Activated T-helper 2 cell treated with anti-CD3 and anti-CD28 coated beads, Interferon-gamma antibody, Interleukin-2, Interleukin-4, amounts not matched to agents 10 μg/mL and 5 μg/mL and 100 μg/mL, durations not matched to agents 14 hours and 24 hours and 36 hours (primary cell): ENCODE measurements at places on chromosomes 12 and 14. TPM values are rescaled to one million over a fixed set of nuclear protein-coding genes. Genes with fewer than 3 reads are reported as not detected.

DNA sequence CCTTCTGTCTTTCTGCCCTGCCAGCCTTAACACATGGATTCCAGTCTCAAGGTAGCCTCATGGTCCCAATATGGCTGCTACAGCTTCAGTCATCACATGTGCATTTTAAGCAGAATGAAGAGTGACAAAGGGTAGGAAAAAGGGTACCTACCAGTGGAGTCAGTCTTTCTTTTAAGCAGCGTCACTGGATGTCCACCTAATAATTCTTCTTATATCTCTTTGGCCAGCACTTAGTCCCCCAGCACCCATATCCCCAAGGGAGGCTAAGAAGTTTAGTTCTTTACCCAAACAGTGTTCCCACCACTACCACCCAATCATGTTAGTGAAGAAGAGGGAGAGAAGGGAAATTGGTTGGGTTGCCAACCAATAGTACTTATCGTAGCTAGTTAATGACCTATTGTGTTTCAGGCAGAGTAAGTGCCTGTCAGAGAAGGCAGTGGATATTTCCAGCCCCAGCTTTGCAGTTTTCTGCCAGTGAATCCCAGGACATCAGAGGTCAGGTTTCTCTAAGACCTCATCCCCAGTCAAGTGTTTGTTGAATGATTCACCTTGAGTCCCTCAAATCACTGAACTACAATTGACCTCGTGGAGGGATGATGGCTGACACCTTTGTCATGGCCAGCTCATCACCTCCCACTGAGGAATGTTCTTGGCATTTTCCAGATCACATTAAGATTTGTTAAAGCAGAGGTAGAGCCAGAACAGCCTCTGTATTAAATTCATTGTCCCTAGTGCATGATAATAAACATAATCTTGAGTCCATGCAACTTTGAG, 250.9 kb upstream of the CRY1 start:
- peaks cover 29% of the 10 kb centered on the region for H3K4me1 ChIP-seq
- H3K36me3 ChIP-seq, result peaks cover 44% of the 10 kb centered on the region
- H3K27ac ChIP-seq, result no peak overlapping the region
- DNase-seq, result no peak
- H3K4me3 ChIP-seq, result no peak overlapping the region
- H3K27me3 ChIP-seq, result no peaks in the 10 kb centered on the region

The GDF3 gene
- total RNA-seq, result not detected in 2 replicates

The METTL3 gene
- 76.7 and 80.5 TPM in 2 replicates for total RNA-seq

GRCh38 chr12:130970908-130971233, 17.2 kb downstream of the ADGRD1 start:
- no peak overlapping the region for H3K4me3 ChIP-seq
- H3K4me1 ChIP-seq, result no peaks in the 10 kb centered on the region
- no peak overlapping the region for H3K27ac ChIP-seq
- no peak for DNase-seq
- H3K36me3 ChIP-seq, result no peaks in the 10 kb centered on the region
- H3K27me3 ChIP-seq, result peaks cover 2% of the 10 kb centered on the region

GRCh38 chr14:100271247-100271939, 32.4 kb downstream of the YY1 start:
- H3K4me1 ChIP-seq, result peaks cover 32% of the 10 kb centered on the region
- peaks cover 35% of the 10 kb centered on the region for H3K36me3 ChIP-seq
- no peaks in the 10 kb centered on the region for H3K27me3 ChIP-seq
- DNase-seq, result no peak

DNA sequence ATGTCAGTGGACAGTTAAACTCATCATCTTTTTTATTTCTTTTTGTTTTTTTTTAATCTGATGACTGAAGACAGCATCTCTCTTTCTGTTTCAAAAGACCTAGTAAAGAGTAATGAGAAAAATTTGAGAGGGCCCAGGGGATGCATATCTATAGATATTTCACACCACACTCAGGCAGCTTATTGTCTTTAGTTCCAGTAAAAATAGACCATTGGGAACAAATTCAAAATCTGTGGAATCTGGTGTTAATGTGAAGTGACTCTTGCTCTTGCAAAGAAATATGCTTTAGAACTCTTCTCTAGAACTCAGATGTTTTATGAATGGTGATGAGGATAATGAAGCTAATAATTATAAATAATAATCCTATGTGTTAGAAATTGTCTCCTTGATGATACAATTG, 214.5 kb upstream of the ATP2B1 start:
- H3K27me3 ChIP-seq, result peaks cover 6% of the 10 kb centered on the region
- H3K27ac ChIP-seq, result no peak overlapping the region
- H3K4me3 ChIP-seq, result no peak overlapping the region
- H3K36me3 ChIP-seq, result no peaks in the 10 kb centered on the region

The MYF6 gene
- total RNA-seq, result not detected in 2 replicates

The RNFT2 gene
- 11.0 and 14.4 TPM in 2 replicates for total RNA-seq

DNA sequence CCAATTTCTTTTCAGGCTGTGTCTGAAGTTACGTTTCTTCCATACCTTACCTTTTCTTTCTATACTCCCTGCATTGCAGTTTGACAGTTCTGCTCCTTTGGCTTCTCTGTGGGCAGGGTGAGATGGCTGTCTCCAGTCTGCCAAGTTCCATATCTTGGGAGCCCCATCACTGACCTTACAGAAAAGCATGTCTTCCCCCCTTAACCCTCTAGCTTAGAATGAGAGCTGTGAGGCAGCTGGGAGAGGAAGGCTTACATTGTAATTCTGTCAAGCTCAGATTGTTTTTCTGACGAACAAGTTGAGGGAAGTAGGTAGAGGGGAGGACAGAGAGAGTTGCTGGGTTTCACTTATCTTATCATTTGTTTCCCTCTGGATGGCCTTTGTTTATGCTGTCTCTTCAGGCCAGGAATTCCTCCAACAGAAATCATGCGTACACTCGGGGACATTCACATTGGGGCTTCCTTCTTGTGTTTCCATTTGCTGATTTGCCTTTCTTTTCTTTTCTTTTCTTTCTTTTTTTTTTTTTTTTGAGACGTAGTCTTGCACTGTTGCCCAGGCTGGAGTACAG, 9.3 kb downstream of the DAAM1 start:
- H3K4me1 ChIP-seq, result peaks cover 10% of the 10 kb centered on the region
- no peaks in the 10 kb centered on the region for H3K36me3 ChIP-seq
- no peak overlapping the region for H3K27ac ChIP-seq
- DNase-seq, result no peak

The PRH2 gene
- total RNA-seq, result not detected in 2 replicates

DNA sequence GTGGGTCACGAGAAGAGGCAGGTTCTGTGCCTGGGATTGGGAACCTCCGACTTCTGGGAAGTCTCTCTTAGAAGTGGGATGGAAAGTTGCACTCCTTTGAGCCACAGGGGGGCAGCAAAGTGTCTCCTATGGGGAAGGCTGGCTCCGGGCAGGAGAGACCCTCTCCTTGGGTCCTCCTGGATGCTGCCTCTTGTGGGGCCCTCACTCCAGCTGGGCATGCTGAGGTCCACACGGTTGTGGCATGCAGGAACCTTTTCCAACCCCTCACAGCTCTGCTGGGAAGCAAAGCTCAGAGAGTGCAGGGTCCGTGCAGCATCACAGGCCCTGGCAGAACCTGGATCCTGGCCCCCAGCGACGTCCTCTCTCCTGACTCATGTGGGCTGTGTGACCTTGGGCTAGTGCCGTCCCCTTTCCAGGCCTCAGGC, 17.4 kb downstream of the SDSL start:
- H3K4me1 ChIP-seq, result no peaks in the 10 kb centered on the region
- DNase-seq, result no peak
- H3K27ac ChIP-seq, result no peak overlapping the region
- H3K4me3 ChIP-seq, result no peak overlapping the region
- no peaks in the 10 kb centered on the region for H3K36me3 ChIP-seq

DNA sequence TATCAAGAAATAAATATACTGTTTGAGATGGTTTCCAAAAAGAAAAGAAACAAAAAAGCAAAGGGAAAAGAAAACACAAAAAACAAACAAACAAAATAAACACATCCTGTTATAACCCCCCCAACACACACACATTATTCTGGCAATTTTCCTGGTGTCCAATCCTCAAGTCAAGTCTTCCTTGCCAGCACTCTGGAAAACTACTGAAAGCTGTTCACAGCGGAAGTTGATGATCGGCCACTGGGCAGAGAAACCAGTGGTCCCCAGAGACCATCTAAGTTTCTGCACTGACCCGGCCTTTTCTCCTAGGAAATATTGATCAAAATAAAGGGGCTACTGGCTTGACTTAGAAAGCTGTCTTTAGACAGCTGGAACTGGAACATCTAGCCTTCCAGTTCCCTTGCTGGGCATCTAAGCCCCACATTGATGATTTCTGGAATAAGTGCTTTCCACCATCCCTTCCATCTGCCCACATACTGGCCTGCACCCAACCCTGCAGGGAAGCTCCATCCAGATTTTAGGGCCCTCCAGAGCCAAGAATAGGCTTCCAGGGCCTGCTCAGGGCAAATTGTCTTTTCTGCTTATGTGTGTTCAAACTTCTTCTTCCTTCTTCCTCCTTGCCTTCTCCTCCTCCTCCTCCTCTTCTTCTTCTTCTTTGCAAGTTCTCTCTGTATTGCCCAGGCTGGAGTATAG, 11.6 kb upstream of the PPP1CC start:
- H3K27ac ChIP-seq, result no peak overlapping the region
- DNase-seq, result no peak
- peaks cover 3% of the 10 kb centered on the region for H3K4me1 ChIP-seq
- no peaks in the 10 kb centered on the region for H3K36me3 ChIP-seq

GRCh38 chr12:106074706-106075392, 63.9 kb downstream of the NUAK1 start:
- H3K4me1 ChIP-seq, result peaks cover 10% of the 10 kb centered on the region
- no peak overlapping the region for H3K4me3 ChIP-seq
- peaks cover 31% of the 10 kb centered on the region for H3K27me3 ChIP-seq
- DNase-seq, result no peak
- H3K36me3 ChIP-seq, result no peaks in the 10 kb centered on the region
- H3K27ac ChIP-seq, result no peak overlapping the region

The PLCZ1 gene
- not detected in 2 replicates for total RNA-seq

The BDKRB2 gene
- not detected in 2 replicates for total RNA-seq

The ATP2B1 gene
- 19.0 and 21.0 TPM in 2 replicates for total RNA-seq

GRCh38 chr14:51596488-51597117, 55.1 kb upstream of the FRMD6 start:
- no peak for DNase-seq
- peaks cover 28% of the 10 kb centered on the region for H3K27me3 ChIP-seq
- H3K4me3 ChIP-seq, result no peak overlapping the region
- peaks cover 3% of the 10 kb centered on the region for H3K4me1 ChIP-seq
- H3K27ac ChIP-seq, result no peak overlapping the region

The MMP17 gene
- 0.25 and 0.62 TPM in 2 replicates for total RNA-seq

DNA sequence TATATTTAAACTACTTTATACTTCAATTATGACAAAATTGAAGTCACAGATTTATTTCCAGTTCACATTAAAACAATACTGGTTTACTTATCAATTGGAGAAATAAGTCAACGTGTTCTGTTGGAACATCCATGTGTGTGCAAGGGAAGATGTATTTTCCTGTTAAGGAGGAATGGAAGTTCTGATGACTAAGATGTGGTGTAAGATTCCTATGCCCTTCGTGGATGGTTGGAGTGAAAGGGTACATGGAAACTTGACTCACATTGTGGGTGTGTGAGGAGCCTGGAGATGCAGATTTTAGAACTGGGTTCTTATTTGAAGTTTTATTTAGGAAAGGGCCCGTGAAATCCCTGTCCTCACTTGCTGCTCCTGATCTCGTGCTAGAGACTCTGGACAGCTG, 95.3 kb downstream of the CATSPERB start:
- peaks cover 2% of the 10 kb centered on the region for H3K27me3 ChIP-seq
- H3K4me3 ChIP-seq, result no peak overlapping the region
- H3K36me3 ChIP-seq, result no peaks in the 10 kb centered on the region
- H3K27ac ChIP-seq, result no peak overlapping the region

The ADCY4 gene
- 1.5 and 2.3 TPM in 2 replicates for total RNA-seq

GRCh38 chr12:84172823-84173424, 739.7 kb downstream of the SLC6A15 start:
- no peaks in the 10 kb centered on the region for H3K27me3 ChIP-seq
- no peaks in the 10 kb centered on the region for H3K36me3 ChIP-seq
- no peak overlapping the region for H3K27ac ChIP-seq
- no peaks in the 10 kb centered on the region for H3K4me1 ChIP-seq
- H3K4me3 ChIP-seq, result no peak overlapping the region

DNA sequence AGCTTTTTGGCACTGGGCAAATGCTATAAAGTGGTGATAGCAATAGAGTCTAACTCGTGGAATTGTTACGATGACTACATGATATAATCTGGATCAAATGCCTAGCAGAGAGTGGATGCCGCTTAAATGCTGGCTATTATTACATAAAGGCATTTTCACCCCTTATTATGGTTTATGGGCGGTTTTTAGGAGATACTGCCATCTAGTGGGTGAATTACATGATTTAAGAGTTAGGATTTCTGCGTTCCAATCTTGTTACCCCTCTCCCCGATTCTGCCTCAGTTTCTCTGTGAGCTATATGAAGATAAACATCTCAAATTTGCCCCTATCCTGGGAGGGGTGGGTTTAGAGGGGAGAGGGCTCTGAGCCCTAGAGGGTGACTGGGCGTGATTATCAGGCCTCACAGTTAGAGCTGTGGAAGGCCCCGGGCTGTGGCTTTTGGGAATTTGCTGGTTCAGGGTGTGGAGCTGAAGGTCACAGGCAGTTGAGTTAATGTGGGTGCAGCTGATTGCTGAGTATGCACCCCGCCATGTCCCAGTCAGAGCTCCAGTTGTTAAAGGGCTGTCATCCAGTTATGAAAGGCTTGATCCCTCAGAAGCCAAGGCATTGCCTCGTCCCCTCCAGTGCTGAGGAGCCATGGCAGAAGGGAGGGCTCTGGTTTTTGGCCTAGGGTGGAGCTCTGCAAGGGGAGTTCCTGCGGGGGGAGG, 14.4 kb downstream of the CLSTN3 start:
- DNase-seq, result no peak
- H3K4me3 ChIP-seq, result no peak overlapping the region
- no peak overlapping the region for H3K27ac ChIP-seq
- H3K27me3 ChIP-seq, result no peaks in the 10 kb centered on the region

DNA sequence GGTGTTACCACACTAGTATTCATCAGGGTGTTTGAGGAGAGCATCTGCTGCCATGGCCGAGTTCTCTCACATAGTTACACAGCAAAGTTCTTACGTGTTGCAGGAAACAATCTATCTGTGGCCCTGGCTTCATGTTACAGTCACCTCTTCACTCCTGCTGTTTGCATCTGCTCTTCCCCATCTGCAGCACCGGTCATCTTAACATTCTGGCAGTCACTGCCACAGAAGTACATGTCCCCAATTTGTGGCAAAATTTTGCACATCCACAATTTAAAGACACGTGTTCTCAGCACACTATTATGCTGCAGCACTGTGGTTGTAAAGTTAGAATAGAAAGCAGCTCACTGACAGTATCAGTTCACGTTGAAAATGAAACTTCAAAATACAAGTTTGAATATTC, 23.2 kb downstream of the MAPK1IP1L start:
- peaks cover 31% of the 10 kb centered on the region for H3K4me1 ChIP-seq
- no peak for DNase-seq
- peaks cover 16% of the 10 kb centered on the region for H3K36me3 ChIP-seq
- peak overlapping the region; percentile 30 for H3K4me3 ChIP-seq
- no peaks in the 10 kb centered on the region for H3K27me3 ChIP-seq
- H3K27ac ChIP-seq, result peak overlapping the region; percentile 59

The IFNG-AS1 gene
- total RNA-seq, result not detected in 2 replicates

- H3K27ac ChIP-seq, result no peak overlapping the region
- no peak overlapping the region for H3K4me3 ChIP-seq
- H3K27me3 ChIP-seq, result no peaks in the 10 kb centered on the region
- no peak for DNase-seq
- H3K36me3 ChIP-seq, result peaks cover 33% of the 10 kb centered on the region
- H3K4me1 ChIP-seq, result peaks cover 5% of the 10 kb centered on the region
These were observed 274.5 kb downstream of the MED13L start for GRCh38 chr12:116002890-116003536.

The MGAT4C gene
- under 0.01 TPM in 1 of 2 replicates, not detected in the other for total RNA-seq
